Stimulated activated naive CD8-positive, alpha-beta T cell treated with anti-CD3 and anti-CD28 coated beads, Interleukin-15, Interleukin-2, amounts not matched to agents 100 U/mL and 50 U/mL, for 24 hours (primary cell): ENCODE measurements at places on chromosomes 4 and X.

- no peak for DNase-seq
These were observed 62.5 kb downstream of the SLAIN2 start for GRCh38 chr4:48403779-48404178.

DNA sequence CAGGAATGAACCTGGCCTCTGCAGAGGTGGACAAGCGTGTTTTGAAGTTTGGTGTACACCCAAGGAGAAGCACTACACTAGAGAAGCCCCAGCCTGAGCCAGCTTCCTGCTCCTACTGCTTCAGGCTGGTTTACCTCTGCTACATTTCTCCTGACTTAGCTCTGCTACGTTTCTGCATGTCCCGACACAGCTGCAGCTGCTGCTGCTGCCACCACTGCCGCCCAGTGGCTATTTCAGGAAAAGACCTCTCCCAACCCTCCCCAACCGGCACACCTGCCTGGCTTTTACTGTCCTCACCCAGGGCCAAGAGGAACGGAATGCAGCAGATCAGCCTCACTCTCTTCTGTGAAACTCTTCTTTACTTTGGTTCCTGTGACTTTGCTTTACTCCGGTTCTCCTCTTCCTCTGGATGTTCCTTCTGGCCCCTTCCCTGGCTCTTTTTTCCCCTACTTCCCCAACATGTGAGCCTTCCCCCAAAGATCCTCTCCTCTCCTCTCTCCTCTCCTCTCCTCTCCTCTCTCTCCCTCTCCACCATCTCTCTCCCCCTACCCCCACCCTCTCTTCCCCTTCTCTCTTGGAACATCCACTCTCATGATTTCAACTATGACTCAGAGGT, 3.1 kb upstream of the P2RY4 start:
- peak; percentile 46 for DNase-seq

GRCh38 chr4:80852061-80852460, 178.4 kb upstream of the BMP3 start:
- no peak for DNase-seq

DNA sequence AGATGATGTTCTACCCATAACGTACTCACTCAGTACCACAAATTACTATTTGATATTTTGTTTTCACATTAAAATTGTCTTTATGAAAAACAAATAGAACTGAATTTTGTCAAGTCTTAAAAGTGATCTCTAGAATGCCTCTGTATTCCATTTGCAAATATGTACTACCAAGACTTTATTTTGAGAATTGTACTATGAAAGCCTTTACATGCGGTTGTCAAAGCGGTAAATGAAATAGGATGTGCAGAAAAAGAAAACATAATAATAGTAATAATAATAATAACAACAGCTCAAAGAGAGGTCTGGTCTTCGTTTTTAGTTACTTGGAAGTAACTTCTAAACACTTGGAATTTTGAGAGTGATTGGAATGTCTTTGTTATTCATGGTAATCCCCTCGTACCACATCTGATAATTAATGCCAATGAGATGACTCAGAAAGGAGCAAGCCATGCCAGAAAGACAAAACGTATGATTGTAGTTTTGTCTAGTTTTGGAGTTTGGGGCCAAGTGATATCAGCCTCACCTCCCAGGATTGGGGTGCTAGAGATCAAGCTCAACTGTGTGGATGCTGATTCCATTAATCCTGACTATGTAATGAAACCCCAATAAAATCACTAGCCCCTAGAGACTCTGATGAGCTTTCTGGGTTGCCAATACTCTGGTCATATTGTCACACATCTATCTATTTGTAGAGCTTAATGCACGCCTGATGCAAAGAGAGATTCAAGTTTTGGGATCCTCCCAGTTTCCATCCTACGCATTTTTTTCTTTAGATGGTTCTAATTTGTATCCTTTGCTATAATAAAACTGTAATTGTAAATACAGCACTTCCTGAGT, 20.2 kb upstream of the CTSO start:
- no peak for DNase-seq

GRCh38 chrX:65925592-65925991, 114.3 kb downstream of the VSIG4 start:
- DNase-seq = no peak

GRCh38 chr4:73067971-73068394, 1.5 kb downstream of the COX18 start:
- peak; percentile 17 for DNase-seq

GRCh38 chr4:40563401-40563800, 66.3 kb downstream of the RBM47 start:
- no peak for DNase-seq

DNA sequence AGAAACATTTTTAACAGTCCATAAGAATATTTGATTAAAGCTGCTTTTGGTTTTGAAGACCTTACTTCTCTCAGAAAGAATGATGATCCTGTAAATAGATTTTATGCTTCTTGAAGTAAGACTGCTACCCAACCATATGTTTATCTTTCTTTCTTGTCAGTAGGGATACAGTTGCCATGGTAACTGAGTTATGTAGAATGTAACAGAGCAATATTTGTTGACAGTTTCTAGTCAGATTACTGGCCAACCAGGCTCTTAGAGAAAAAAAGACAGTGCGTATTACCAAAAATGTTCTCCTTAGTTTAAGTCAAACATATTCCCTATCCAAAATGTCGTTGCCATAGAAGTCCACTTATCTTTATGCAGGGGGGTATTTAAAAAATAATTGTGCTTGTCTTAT, 456.8 kb downstream of the PRR32 start:
- DNase-seq = no peak

DNA sequence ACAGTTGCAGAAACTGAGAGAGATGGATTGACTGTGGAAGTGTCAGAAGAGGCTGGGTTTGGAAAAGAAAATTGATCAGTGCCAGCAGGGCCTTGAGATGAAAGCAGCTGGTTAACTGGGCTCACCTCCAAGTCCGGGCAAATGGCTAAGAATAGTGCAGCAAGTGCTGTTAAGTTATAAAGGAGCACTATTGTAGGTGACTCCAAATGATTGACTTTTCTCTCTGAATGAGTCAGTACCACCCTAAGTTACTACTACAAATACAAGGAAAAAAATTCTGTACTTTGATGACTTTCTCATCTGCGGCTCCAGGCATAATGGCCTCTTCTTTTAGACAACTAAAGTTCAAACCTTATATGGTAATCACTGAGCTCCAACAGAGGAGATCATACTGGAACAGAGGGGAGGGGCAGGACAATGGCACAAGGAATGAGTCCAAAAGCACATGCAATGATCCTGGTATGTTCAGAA, 733.4 kb upstream of the INTU start:
- DNase-seq = no peak

DNA sequence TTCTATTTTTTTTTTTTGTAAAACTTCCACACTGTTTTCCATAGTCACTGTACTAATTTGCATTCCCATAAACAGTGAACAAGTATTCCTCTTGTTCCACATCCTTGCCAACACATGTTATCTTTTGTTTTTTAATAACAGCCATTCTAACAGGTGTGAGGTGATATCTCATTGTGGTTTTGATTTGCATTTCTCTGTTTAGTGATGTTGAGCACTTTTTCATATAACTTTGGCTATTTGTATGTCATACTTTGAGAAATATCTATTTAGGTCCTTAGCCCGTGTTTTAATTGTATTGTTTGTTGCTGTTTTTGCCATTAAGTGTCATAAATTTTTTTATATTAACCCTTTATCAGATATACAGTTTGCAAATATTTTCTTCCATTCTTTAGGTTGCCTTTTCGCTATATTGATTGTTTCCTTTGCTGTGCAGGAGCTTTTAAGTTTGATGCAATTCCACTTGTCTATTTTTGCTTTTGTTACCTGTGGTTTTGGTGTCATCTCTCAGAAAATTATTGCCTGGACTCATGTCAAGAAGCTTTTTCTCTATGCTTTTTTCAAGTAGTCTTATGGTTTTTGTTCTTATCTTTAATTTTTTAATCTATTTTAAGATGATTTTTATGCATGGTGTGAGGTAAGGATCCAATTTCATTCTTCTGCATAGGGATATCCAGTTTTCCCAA, 27.9 kb upstream of the NDNF start:
- DNase-seq = no peak

- DNase-seq = no peak
These were observed 103.7 kb downstream of the JADE1 start for GRCh38 chr4:128913228-128913627.

DNA sequence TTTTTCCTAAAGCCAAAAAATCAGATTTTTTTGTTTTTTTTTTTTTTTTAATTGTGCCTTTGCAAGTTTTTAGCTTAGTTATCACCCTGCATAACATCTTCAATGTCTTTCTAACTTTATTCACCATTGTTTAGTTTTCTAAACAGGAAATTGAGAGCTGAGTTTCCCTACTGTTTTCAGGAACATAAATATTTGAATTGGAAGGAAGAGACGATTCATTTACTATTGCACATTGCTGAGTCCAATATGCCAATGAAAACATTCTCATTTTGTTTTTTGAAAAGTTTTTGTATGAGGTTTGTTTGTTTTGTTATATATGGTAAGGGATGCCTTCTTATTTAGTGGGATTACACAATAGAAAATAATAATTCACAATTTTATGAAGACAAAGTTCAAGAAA, 148.4 kb downstream of the ANKRD50 start:
- no peak for DNase-seq

GRCh38 chrX:153772316-153773217, 8.3 kb upstream of the SRPK3 start:
- DNase-seq = no peak

DNA sequence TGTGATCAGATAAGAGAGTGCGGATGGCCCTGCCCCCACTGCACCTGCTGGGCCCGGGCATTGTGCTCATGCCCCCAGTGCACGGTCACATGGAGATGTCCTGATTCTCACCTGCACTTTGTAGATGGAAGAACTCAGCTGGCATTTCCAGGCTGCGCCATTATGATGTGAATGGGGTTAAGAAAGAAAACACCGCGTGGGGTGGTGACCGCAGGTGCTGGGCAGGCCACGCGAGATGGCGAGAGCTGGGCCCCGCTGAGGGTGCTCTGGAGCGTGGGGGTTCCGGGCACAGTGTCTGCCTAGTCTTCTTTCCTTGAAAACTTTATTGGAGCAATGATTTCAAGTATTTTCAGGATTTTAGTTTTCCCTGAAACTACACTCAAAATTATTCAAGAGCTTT, 17.8 kb upstream of the HGFAC start:
- no peak for DNase-seq

- DNase-seq = no peak
These were observed 448.6 kb downstream of the ZIC3 start for GRCh38 chrX:138014577-138014976.

- DNase-seq = no peak
These were observed 11.6 kb upstream of the DUSP9 start for GRCh38 chrX:153635388-153635787.

GRCh38 chrX:130246084-130246483, 22.6 kb downstream of the ZNF280C start:
- DNase-seq = no peak

- DNase-seq = no peak
These were observed 306.1 kb upstream of the TAPT1 start for GRCh38 chr4:16532240-16532970.

GRCh38 chrX:44927398-44927797, 54.4 kb downstream of the KDM6A start:
- no peak for DNase-seq

DNA sequence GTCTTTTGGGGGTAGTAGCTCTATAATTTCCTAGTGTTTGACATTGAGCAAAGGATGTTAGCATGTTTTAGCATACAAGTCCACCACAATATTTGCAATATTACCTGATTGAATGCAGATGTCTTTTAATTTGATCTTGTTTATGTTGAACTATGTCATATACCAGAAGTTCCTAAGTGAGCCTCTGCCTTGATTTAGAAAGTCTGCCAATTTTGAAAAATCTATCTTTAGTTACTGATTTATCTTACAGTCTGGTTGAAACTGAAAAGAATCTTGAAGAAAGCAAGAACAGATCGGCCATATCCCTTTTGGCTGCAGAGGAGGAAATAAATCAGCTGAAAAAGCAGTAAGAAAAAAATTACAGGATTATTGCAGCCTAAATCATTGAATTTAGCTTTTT, 18.5 kb downstream of the SPATA18 start:
- DNase-seq = no peak

GRCh38 chrX:131746491-131746968, 202.7 kb downstream of the OR13H1 start:
- no peak for DNase-seq

GRCh38 chr4:106796876-106797275, 239.2 kb downstream of the DKK2 start:
- DNase-seq = no peak

GRCh38 chrX:6983207-6983955, 164.1 kb upstream of the STS start:
- no peak for DNase-seq

- DNase-seq = peak; percentile 15
These were observed 494 bp downstream of the SPOCK3 start for GRCh38 chr4:167233685-167234315.

DNA sequence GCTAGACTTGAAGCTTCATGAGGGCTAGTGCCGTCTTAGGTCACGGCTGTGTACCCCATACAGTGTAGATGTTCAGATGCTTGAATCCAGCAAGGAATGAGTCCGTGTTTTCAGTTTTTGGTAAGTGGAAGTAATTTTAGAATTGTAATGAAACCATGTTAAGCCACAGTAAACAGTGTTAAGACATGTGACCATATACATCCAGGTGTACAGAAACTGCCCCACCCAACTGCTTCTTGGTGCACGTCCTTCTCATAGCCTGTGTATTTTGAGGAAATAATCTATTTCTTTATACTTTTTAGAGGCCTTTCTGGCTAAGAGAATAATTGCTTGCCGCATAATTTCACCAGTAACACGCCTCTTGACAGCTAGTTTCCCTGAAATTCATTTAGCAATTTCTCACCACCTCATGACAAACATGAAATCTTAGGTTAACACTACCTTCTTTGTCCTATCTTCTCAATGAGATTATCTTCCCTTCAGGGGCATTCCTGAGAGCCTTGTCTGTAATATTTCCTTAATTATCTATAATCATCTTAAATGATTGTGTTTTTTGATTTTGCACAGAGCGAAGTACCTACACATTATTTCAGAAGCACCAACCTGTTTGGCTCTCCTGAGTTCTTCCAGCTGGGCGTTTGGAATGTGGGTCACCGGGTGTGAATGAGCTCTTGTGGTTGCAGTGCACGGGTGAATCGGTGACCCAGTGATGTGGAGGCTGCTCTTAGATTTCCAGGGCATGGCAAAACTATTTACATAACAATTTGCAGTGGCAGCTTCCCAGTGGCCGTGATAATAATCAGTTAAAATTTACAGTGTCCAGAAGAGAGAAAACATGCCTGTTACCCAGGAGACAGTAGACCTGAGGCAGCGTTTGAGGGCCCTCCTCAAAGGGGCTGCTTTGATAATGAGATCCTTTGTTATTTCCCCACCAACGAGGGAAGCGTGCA, 50.2 kb upstream of the TADA2B start:
- DNase-seq = no peak

DNA sequence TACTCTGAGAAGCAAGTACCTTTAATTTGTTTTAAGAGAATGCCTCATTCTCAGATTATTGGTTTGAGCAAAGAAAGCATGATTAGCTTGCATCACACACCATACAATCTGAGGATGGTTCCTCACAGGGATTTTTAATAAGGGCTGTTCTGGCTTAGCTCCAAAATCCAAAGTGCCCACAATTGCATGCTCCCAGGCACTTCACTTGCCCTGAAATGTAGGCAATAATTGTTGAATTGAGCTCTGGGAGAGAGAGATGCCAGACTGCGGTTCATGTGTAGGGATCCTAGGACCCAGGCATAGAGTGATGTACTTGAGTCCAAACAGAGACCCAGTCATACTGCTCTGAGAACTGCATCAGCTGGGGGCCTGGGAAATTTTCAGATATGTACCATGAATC, 358.4 kb upstream of the CXorf51B start:
- no peak for DNase-seq
